Right ventricle myocardium inferior (tissue), 1 donor: ENCODE measurements at places on chromosomes 5 and 9. TPM values are rescaled to one million over a fixed set of nuclear protein-coding genes. Genes with fewer than 3 reads are reported as not detected.

The PCDHGA9 gene
- 4.2 TPM for total RNA-seq

The GPR151 gene
- not detected for total RNA-seq

The ECM2 gene
- 8.5 TPM for total RNA-seq

GRCh38 chr9:2645569-2645968 is 24.0 kb downstream of the VLDLR start:
- no peak for DNase-seq

DNA sequence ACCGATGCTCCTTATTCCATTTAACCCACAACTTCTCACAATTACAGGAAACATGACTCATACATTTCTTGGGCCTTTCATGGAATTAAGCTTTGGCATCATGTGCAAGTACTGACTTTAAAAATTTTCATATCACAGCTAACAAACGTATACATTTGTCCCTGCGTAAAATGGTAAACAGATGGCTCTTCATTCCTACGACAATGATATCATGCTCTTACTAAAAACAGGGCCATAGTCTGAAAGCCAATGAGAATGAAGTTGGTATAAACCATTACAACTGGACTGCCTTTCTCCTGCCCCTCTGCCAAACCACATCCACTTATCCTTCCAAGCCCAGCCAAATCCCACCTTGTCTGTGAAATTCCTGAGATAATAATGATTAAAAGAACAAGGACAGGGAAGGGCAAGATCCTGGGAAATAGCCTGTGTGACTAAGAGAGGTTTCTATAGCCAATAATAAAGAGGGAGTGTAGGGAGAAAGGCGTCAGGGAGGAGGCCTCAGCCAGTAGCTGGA is 44.9 kb upstream of the ZNF366 start:
- DNase-seq = no peak

DNA sequence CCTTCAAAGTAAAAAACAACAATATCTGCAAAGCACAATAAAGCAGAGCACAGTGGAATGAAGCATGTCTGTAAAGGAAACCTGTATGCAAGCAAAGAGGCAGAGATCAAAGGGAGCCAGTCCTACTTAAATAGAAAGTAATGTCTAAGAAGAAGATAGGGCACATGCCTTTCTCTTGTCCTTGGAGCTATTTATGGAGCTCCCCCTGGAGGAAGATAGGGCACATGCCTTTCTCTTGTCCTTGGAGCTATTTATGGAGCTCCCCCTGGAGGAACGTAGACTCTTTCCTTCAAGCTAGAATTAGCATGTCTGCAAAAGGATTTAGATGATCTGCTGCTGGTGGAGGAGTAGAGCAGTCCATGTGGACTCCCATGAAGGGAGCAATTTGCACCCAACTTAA is 168.1 kb upstream of the RASEF start:
- DNase-seq = no peak

DNA sequence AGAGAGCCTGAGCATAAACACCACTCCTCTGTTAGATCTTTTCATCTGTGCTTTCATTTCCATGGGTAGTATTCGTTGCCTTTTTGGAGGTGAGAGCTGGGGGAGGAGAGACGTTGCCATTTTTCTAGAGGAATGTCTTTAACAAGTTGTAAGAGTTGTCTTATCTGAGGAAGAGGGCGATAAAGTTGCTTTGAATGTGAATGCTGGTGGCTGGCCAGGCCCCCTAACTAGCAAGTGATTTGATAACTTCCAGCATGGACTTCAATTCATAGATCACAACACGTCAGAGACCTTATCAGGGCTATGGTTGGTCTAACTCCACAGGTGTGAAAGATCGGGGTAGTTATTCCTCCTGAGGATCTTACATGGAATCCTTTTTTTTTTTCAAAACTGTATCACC is 30.0 kb upstream of the AOPEP start:
- DNase-seq = no peak

GRCh38 chr5:111854186-111854585 is 97.2 kb upstream of the NREP start:
- DNase-seq = no peak
